CD4-positive, alpha-beta T cell treated with Interleukin-4 for 1 hour (primary cell): ENCODE measurements at places on chromosomes 7 and 10.
A peak's percentile ranks its signal among the peaks of the same experiment; 100 is the strongest.

DNA sequence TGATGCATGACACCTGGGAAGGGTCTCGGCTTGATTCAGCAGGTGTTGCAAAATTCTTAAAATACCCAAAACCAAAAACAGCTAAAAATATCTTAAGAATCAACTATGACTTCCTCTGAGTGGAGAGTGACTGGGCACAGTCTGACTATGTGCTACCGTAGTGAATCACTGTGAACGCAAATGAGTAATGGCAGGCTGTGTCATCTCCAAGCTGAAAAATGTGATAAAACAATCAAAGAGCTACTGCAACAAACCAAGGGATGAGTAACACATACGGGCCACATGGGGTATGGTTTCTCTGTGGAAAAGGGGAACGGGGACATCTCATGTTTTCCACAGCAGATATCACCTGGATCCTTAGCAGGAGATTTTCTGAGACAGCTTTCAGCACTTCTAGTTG lies 127.5 kb downstream of the ABCA13 start:
- no peak for DNase-seq

GRCh38 chr10:71060476-71061426 lies 151.6 kb upstream of the UNC5B start:
- DNase-seq, result no peak

GRCh38 chr7:45921699-45922519 lies 837 bp upstream of the IGFBP3 start:
- DNase-seq, result peak; percentile 33

GRCh38 chr10:55734112-55734511 lies 626.9 kb downstream of the ZWINT start:
- DNase-seq, result no peak

DNA sequence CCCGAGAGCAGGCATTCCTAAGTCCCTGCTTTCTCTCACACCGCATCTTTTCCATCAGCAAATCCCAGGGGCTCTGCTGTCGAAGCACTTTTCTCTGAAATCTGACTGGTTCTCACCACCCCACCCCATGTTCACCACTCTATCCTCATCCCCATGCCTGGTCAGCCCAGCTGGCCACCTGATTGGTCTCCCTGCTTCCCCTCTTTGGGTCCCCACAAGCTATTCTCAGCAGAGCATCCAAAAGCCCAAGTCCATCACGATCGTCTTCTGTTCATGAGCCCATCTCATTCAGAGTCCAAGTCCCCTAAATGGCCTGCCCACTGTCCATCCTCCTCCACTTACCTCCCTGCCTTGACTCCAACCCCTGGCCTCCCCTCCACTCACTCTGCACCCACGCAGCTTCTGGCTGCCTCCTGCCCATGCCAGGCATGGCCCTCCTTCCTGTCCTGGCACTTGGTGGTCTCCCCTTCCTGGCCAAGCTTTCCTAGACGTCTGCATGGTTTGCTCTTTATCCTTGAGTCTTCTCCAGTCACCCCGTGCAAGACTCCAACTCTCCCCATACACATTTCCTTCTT lies 1.6 kb upstream of the PPP2R2D start:
- no peak for DNase-seq

DNA sequence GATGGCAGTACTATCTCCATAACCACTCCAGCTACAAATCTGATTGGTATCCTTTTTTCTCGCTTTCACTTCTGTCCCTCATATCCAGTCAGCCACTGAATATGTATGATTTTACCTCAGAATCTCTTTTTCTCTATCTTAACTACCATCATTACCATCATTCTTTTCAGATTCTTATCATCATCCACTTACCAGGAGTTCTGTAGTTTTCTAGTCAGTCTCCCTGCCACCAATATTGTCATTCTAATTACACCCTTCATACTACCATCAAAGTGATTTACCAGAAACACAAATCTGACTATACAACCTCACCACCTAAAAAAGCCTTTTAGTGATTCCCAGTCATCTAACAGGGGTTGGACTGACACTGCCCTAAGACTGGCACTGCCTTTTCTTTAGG lies 64.9 kb upstream of the TMEM140 start:
- no peak for DNase-seq

DNA sequence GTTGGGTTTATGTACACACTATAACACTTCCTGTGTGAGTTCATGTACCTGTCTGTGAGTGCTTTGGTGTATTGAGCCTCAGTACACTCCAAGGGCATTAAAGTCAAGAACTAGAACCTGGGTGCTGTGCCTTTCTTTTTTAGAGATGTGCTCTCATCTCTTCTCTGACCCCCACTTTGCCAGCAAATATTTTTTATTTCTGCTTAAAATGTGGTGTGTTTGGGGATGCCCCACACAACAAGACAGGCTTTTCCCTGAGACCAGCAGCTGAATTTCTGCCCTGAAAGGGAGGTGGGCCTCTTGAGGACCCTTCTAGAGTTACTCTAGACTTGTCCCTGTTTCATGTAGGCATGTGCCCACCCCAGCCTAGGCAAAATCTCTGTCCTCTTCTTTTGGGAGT lies 14.3 kb downstream of the KCTD7 start:
- no peak for DNase-seq

DNA sequence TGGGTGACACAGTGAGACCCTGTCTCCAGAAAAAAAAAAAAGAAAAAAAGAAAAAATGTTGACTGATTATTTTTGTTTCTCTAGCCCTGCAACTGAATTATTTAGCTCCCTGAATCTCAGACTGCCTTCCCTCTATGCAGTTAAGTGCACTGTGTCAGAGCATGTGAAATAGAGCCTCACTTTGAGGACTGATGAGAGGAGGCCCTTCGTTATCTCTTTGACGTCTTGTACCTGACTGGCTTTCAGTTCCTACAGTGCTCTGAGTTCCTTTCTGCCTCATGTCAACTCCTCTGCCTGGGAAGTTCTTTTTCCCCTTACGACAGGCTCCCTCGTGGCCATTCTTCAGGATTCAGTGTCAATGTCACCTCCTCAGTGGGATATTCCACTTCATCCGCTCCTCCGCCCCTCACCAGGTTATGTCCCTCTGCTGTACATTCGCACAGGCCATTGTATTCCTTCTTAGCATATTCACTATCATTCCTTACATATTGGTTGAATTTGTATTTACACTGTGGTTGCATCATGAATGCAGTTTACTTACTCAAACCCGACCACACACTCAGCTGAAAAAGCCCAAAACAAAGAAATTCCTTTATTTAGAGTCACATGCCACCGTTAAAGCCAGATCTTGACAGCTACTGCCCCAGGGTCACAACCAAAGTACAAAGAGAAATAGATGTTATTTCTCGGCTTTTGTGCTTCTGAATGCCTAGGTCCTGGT lies 18.1 kb upstream of the CAMK2G start:
- DNase-seq, result no peak

GRCh38 chr7:142088022-142088714 lies 23.4 kb upstream of the MGAM2 start:
- DNase-seq, result no peak

- DNase-seq, result no peak
Measured at GRCh38 chr7:16765436-16765859, 11.9 kb downstream of the TSPAN13 start.

DNA sequence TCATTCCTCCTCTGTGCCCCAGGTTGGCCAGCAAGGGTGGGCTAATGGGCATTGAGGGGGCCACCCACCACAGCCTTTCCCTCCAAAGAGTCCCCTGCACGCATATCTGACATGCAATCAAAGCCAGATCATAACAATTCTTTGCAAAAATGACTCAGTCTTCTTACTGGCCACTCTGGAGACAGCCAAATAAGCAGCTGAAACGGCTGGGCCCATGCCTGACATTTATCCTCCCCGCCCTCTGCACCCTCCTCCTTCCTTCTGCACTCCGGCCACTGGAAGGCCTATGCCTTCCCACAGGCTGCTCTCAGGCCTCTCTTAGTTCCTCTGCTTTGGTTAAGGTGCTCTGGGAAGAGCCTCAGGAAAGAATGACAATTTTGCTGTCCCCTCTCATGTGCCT lies 29.2 kb upstream of the NPFFR1 start:
- no peak for DNase-seq

DNA sequence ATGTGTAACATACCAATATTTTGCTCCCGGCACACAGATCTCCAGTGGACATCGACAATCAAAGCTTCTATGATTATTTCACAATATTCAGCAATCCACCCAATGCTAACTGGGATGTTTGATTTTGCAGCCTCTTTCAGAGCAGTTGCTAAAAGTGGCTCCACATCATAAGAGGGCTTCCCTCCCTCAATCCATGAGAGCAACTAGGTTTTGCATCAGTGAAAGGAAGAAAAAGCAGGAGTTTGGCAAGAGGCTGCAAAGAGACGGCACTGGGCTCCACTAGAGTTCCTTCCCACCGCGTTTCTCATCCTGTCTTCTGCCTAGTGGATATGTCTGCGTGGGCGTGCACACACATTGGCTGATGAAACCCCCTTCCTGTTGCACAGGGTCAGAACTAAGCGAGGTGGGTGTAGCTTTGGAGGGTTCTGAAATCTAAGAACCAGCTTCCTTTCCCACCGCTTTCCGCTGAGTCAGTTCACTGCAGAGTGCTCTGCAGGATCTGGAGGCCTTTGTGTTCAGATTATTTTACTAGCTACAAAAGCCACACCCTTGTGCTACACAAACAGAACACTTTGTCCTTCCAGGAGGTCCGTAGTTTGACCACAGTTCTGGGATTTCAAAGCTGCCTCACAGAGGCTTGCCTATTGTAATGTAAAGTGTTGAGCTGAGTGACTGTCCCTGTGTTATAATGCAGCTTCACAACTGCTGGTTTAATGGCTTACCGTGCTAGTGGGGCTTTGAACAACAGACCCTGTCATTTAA lies 28.1 kb downstream of the ARL4A start:
- DNase-seq, result peak; percentile 29

GRCh38 chr10:12025591-12025990 lies 17.0 kb downstream of the UPF2 start:
- DNase-seq, result no peak

GRCh38 chr7:145543242-145543641 lies 573.4 kb upstream of the CNTNAP2 start:
- no peak for DNase-seq

- DNase-seq, result peak; percentile 36
Measured at GRCh38 chr10:16995867-16996529, 133.6 kb downstream of the CUBN start.

DNA sequence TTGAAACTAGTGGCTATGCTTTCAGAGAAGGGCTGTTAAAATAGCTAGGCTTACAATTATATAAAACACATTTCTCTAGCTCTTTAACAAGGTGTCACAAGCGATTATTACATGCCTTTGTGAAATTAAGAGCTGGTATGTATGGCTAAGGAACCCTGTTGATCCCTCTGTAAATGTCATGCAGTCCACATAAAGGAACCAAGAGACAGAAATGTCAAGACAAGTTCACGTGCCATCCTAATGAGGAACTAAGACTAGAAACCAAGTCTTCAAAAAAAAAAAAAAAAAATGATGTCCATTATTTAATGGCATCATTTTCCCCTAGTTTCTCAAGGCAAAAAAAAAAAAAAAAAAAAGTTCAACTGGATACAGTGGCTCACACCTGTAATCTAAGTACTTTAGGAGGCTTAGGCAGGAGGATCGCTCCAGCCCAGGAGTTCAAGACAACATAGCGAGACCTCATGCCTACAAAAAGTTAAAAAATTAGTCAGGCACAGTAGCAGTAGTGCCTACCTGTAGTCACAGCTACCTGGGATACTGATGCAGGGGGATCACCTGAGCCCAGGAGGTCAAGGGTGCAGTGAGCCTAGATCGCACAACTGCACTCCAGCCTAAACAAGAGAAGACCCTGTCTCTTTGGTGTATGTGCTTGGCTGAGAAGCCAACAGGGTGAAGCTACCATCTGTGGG lies 63.4 kb downstream of the SRPK2 start:
- DNase-seq, result no peak

GRCh38 chr7:23514755-23515154 lies 17.0 kb downstream of the TRA2A start:
- no peak for DNase-seq

- no peak for DNase-seq
Measured at GRCh38 chr10:113410618-113411017, 142.2 kb upstream of the HABP2 start.

DNA sequence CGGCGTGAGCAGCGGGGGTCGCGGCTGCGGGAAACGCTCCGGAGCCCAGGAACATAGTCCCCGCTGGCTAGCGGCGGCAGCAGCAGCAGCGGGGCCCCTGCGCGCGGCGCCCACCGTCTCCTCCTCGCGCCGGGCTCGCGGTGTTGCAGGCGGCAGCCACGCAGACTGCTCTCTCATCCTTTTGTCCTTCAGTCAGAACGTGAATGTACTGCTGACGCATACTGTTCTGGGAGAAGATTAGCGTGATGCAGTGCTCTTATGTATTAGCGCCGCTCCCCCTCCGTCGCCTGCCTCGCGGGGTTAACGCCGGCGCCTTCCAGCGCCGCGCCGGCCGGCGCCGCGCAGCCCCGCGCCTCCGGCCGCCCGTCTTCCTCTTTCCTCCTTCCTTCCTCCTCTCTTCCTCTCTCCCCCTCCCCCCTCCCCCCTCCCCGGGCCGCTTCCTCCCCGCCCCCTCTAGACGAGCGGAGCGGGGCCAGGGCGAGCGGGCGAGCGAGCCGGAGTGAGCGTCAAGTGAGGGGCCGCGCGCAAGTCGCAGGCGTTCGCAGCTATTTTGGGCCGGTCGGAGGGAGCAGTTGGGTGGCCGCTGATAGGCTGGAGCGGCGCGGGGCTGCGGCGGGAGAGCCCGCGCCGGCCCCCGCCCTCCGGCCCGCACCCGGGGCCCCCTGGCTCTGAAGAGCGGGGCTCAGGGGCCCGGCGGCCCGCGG lies 816 bp upstream of the LRRC4 start:
- peak; percentile 49 for DNase-seq
